ENCODE measurements at places on chromosomes 16 and 17.

- no peak for DNase-seq
Observed at GRCh38 chr16:70663524-70664324, 17.4 kb downstream of the IL34 start.

GRCh38 chr16:15608398-15609285, 34.3 kb downstream of the MARF1 start:
- DNase-seq: no peak

- peak; percentile 63 for DNase-seq
Observed at GRCh38 chr16:86508947-86509758, 1.2 kb upstream of the FOXF1 start.

DNA sequence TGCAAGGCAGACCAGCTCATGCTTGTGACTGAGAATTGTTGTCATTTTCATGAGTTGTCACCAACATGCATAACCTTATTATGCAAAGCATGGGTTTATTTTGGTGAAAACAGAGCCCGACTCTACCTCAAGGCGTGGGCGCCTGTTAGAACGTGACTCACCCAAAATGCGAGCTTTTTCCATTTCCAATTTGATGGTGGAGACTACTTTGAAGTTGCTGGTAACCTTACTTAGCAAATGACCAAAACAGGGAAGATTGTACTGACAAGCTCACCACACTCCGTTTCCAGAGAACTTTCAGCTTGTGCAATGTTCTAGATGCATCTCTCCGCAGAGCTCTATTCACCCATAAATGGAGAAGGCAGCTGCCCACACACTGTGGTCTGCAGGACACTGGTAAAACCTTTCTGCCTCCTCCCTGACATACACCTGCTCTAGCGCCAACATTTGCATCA, 284.5 kb downstream of the MAF start:
- no peak for DNase-seq

GRCh38 chr16:74991593-74992403, 6.9 kb upstream of the WDR59 start:
- no peak for DNase-seq
